Activated T-helper 1 cell treated with anti-CD3 and anti-CD28 coated beads, Interleukin-2, amount 50 U/mL, for 16 hours (primary cell): ENCODE measurements at places on chromosomes 2 and 18.

DNA sequence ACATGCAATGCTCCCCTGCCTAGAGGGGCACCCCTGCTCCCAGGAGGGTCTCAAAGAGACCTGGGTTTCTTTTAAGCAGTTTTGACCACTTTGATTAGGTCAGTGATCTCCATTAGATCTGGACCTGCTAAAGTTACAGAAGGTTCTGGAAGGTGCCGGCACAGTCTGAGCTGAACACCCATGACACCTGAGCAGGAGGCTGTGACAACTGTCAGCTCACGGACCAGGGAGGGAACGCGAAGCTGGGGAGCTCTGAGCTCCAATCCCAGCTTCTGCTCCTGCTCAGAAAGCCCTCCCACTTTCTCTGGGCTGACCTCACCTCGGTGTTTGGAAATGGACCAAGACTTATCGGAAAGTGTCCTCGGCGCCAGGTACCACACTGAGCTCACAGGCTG is 113.8 kb downstream of the NFATC1 start:
- no peak for DNase-seq

DNA sequence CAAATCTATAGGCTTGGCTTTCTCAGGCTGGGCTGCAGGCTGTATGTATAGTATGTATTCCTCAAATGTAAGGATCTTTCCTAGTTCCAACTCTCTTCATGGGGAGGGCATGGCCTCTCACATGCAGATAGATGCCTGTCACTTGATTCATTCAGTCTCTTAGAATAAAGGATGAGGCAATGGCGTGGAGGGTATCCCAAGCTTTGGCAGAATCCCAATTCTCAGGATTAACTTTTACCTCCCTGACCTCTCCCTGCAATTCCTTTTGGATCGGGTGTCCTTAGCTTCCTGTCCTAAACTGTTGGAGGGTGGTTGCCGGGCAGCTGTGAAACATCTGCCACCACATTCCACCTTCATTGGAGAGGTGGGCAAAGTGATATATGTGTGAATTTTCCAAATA is 80.3 kb downstream of the INSIG2 start:
- no peak for DNase-seq

DNA sequence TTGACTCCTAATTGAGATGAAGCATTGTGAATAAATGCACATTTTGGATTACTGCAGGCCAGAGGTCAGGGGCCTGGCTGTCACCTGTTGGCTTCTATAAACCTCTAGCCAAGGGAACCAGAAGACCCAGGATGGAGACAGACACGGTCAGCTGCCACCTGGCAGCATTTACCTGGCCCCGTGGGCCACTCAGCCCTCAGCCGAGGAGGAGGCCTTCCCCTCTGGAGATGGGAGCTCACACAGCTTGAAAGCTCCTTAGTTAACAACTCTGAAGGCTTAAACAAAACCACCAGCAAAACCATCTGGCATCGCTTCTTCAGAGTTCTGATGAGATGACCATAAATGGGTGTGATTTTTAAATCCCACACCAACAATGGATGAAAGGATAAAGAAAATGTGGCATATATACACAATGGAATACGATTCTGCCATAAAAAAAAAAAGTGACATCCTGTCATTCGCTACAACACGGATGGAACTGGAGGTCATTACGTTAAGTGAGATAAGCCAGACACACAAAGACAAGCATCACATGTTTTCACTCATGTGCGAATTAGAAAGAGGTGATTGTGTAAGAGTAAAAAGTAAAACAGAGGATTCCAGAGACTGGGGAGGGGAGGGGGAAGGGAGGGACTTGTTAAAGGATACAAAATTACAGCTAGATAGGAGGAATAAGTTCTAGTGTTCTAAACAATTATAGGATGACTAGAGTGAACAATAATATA is 218.4 kb downstream of the TMEM163 start:
- no peak for DNase-seq

GRCh38 chr2:6864231-6864754 is 1.4 kb downstream of the CMPK2 start:
- no peak for DNase-seq

GRCh38 chr2:218816561-218817011 is 15.0 kb downstream of the PRKAG3 start:
- no peak for DNase-seq

DNA sequence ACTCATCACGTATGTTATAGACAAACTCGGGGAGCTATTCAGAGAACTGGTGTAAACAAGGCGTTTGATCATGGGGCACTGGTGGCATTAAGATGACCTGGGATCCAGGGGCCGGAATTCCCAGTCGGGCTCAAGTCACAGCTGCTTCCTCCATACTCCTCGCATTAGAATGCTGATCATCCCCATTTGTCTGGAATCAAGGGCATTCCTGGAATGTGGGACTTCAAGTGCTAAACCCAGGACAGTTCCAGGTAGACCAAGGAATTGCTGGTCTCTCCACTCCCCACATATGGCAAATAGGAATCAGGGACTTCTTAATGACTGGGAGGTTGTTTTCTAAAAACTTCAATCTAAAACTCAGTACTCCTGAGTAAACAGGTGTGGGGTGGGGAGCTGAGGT is 355.7 kb upstream of the RAB6C start:
- DNase-seq: no peak

DNA sequence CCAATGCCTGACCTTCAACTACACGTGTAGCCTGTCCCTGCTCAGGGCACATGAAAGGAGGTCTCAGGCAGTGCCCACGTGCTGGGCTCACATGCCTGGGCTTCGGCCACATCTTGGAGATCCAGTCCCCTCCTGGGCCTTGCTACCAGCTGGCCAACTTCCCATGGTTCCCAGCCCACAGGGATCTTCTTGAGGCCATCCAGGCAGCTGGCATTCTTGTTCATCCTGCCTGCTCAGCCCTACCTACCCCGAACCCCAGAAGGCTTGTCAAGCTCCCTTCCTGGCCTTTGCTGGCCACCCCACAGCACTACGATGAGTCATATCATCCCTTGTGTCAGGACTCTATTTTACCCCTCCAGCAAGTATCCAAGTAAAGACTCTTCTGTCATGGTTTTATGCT is 97.1 kb downstream of the ZBTB7C start:
- DNase-seq: no peak

GRCh38 chr2:186059096-186059495 is 320.5 kb downstream of the FSIP2 start:
- no peak for DNase-seq

GRCh38 chr2:230343747-230344146 is 16.8 kb downstream of the SP140L start:
- no peak for DNase-seq

DNA sequence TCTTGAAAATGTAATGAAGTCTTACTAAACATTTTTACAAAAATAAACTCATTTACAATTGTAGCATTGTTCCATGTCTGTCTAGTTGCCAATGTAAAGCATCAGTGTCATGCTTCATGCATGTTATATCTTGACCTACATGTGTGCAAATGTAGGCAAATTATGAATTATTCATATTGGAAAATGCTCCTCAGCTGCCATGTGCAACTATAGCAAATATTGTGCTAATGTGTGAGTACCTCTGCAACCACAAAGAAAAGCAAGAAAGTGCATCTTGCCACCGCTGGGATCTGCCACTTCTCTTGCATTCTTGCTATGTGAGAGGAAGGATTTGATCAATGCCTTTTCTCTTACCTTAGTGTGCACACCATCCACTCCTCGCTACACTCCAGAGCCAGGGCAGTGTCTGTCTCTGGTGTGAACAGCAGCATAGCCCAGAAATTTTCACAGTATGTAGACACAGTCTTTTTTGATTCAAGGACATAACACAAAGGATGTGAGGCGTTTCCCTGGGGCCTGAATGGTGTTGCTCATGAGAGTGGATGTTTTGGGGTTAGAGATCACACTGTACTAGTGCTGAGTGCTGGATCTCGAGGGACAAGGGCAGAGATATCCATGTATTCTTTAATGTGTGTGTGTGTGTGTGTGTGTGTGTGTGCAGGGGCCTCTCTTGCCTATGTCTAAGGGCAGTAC is 47.6 kb upstream of the HAAO start:
- no peak for DNase-seq

GRCh38 chr2:222283634-222284033 is 15.2 kb downstream of the PAX3 start:
- DNase-seq: no peak

DNA sequence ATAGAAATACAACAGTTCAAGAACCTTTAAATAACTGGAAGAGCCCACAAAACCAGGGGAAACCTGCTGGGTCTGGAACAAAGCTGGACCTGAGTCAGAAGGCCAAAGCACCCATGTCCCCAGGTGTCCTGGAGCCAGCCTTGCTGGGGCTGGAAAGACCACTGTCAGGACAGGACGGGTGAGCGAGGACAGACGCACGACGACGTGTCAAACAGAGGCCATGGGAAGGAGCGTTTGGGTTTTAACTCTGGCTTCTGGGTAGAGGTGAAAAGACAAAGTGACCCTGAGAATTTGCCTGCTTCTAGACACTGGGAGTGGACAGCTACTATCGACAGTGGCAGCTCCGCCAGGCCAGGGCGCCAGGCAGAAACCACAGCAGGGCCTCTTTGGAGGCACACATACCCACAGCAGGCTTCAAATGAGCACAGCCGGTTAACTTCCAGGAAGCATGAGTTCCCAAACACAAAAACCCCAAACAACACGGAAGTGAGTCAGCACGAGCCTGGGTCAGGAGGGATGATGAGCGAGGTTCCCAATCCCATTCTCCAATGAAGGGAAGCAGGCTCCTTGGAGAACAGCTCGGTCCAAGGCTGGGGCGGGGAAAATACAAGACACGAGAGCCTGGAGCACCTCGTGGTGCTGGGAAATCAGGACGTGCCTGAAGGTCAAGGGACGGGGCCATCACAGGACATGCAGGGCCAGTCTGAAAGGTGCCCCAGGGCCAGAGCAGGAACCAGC is 208.0 kb downstream of the TWIST2 start:
- DNase-seq: no peak

DNA sequence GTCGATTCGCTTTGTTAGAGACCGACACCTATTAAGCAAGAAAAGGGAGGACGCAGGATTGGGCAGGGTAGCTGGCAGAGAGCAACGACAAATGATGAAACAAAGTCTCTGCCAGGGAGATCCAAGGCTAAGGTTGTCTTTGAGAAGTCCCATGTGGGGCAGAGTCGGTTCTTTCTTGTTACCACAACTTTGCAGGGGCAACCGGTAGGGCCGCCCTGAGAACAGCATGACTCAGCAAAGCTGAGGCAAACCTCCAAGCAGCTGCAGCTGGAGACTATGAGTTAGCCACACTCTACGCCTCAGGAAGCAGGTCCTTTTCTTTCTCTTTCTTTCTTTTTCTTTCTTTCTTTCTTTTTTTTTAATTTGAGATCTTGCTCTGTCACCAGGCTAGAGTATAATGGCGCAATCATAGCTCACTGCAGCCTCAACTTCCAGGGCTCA is 452.3 kb upstream of the ID2 start:
- DNase-seq: peak; percentile 7

- DNase-seq: no peak
These were observed 129.4 kb upstream of the ATP5MC3 start for GRCh38 chr2:175310813-175311504.

DNA sequence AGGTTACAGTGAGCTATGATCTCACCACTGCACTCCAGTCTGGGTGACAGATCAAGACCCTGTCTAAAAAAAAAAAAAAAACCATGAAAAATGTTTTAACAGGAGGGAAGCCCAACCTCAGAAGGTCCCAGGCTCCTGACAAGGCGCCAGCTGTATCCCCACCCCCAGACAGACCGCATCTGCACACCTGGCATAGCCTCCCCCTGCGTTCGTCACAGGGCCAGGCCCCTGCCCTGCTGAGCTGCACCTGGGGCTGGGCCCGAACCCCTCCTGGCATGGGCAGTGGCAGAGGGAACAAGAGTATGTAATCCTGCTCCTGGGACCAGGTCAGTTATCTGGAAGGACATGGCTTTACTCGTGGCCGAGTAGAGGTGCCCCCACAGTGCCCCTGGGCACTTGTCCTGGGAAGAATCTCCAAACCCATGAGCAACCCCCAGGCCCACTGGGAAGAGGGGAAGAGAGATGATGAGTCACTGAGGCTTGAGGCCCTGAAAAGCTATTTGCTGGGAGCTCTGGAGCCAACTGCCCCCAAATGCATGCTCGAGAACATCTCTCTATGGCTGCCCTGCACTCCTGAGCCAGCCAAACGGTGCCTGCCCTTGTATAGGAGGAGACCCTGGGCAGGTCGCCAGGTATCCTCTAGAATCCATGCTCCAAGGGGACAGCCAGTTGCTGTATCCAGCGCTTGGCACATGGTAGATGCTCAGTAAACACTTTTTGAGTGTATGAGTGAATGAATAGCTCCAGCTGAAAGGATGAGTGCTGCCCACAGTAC is 265.5 kb downstream of the ATAD2B start:
- no peak for DNase-seq

- no peak for DNase-seq
These were observed 10.1 kb downstream of the RPL31 start for GRCh38 chr2:101012054-101012705.

GRCh38 chr18:8253944-8254343 is 355.3 kb upstream of the RAB12 start:
- no peak for DNase-seq

DNA sequence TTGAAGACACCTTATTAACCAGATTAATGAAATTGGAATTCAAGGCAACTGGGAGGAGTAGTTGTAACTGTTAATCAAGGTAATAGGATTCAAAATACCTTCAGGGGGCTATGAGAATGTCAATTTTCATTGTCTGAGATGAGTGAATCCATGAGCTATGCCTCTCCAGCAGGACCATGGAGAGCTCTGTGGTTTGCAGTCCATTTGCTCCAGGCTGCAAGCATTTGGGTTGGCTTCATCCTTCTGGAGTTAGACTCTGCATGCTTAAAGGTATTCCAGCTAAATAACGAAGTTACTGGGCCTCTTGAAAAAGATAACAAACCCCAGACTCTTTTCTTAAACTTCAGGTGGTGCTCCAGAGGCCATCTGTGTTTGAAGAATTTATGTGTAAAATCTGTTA is 207.1 kb upstream of the SLC8A1 start:
- no peak for DNase-seq

DNA sequence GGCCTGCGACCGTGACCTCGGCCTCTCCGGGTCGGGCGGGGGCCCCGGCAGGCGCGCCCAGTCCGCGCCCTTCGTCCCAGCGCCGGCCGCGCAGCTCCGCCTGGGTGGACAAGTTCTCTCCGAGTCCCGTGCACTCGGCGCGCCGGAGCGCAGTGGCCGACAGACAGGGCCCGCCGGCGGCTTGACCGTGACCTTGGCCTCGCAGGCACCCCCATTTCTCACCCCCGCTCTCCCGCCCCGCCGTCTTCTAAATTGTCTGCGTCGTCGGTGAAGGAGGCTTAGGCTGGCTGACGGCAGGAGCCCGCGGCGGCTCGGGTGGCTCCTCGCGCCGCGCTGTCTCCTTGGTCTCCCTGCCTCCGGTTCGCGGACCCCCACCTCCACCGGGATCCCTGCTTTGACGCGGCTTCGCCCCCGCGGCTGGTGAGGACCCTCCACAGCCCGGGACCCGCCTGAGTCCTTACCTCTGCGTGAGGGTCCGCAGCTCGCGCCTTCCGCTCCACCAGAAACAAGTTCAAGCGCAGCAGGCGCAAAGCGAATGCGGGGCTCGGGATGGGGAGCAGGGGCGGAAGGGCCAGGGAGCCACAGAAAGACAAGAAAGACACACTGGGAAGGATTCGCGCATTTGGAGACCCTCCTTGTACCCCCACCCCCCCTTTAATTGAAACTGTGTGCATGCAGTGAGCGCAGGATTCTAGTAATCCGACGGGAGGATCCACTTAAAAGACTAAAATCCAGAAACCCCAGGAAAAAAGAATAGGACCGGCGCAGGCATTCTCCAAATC is 4.0 kb downstream of the PTGR3 start:
- DNase-seq: no peak

GRCh38 chr18:69838620-69839411 is 108.9 kb downstream of the CD226 start:
- DNase-seq: no peak

- DNase-seq: no peak
These were observed 65.1 kb downstream of the USP40 start for GRCh38 chr2:233501198-233502076.
